ENCODE measurements at places on chromosomes 5 and 9. TPM values are rescaled to one million over a fixed set of nuclear protein-coding genes. Genes with fewer than 3 reads are reported as not detected.

IL4 gene
- not detected for total RNA-seq

DNA sequence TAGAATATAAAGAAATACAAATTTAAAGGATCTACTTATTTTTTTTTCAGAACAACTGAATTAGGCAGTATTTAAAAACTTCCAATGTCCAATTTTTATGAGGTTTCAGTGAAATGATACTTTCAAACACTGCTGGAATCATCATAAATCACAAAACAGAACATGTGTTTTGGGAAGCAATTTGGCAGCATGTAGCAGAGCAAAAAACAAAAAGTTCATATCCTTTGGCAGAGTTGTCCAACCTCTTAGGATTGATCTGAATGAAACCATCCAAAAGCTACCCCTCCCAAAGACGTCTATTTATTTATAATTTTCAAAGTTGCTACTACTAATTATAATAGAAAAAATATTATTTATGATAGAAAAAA, 192.4 kb upstream of the PUM3 start:
- peak; percentile 38 for DNase-seq

DNA sequence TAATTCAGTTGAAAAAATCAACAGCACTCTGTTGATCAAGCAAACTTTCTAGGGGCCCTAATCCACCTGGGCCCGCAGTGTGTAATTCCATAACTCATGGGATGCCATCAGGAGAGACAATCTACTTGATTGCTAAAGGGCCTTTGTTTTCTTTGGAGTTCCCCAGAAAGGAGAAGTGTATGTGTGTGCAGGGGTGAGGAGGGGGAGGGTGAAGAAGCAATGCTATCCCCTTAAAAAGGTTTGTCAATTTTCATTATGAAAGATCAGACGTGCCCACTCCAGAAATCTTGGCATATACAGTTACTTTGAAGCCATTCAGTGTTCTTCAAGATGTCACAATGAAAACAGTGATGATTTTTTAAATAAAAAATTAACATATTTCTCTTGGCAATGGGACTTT, 6.2 kb downstream of the PARP8 start:
- DNase-seq, result no peak

FAM163B gene
- total RNA-seq, result not detected

- no peak for DNase-seq
Observed at GRCh38 chr9:136190237-136190601, 14.7 kb downstream of the LHX3 start.

DNA sequence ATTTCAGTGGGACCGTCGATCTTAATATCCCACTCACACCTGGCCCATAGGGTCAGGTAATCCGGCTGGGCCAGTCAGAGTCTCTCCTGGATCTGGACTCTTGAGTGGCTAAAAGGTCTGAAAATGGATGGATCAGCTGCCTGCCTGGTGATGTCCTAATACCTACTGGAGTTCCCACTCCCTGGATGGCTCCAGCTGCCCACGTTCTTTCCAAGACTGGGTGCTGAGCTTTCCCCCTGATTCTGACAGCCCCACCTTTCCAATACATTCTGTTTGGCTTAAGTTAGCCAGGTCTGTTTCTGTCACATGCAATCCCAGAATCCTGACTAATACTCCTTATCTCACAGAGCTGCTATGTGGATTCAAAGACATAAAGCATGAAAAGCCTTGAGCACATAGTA, 10.2 kb downstream of the SH3PXD2B start:
- no peak for DNase-seq

DNA sequence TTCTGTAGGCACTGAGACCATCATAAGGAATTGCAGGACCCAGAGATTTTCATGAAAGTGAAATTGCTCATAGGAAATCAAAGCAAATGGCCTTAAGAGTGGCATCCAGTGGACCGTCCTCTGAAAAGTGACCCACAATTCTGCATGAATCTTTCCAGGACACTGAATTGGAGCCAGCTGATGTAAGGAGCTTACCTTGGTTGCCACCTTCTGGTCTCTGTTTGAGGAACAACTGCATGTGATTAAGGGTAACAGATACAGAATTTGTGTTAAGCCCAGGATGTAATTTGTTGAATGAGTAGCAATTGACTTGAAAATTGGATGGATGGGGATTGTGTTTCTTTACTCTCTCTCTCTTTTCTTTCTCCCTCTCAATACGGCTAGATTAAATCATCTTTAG, 49.9 kb upstream of the GAS1 start:
- DNase-seq, result no peak

All from skin of body (tissue), 3 donors.